Stimulated activated CD4-positive, alpha-beta T cell treated with anti-CD3 and anti-CD28 coated beads, Interleukin-2, amount 100 ng/mL, for 48 hours (primary cell): ENCODE measurements at places on chromosomes 3 and 15.

DNA sequence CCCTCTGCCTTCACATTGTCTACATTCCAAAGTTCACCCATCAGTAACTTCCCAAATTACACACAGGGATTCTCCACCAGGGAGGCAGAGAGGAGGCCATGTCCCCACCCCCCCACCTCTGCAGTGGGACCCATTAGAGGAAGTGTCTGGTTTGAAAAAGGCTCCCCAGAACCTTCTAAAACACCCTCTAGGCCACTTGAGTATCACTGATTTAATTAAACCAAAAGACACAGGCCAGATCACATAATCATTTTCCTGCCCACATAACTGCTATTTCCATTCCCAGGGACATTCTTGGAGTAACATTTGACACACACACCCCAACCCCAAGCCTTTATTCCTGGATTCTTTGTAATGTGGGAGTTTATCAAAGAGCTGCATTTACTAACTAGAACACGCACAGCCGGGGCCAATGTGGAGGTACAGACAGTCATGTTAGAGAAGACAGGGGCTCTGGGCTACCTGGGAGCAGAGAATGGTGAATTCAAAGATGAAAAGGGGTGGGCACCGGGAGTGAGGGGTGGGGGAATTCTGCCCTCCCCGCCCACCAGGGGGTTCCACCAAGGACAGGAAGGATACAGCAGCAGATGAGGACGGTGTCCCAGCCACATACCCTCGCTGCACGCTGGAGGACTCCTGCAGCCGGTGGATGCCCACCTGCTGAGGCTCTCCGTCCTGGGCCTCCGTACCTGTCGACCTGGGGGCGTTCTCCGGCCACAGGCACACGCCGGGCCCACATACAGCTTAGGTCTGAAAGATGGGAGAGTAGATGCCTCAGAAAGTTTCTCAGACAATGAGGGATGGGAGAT lies 201.4 kb upstream of the CTNNB1 start:
- no peak for DNase-seq

DNA sequence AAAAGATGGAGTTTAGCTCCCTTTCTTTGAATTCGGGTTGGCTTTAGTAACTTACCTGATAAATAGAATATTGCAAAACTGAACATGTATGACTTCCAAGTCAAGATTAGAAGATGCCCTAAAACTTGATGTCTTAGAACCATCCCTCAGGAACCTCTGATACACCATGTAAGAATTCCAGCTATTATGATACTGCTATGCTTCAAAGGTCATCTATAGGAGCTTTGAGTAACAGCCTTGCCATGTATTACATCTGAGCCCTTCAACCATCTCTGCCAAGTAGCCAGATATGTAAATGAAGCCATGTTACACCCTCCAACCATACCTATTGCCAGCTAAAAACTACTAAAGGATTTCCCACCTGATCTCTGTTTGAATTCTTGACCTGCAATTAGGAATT lies 854.2 kb downstream of the SI start:
- DNase-seq = no peak

DNA sequence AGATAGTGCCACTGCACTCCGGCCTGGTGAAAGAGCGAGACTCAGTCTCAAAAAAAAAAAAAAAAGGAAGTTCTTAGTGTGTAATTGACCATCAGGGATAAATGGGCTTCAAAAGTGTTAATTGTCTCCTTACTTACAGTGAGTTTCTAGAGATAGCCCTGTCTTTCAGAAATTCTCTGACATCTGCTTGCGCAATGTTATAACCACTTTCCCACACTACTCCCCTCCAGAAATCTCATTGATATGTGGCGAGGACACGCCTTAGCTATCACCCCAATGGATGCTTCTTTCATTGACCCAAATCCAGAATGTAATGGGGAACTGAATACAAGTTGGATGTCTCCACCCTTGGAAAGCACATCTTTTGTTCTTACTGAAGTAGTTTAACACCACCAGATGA lies 70.9 kb downstream of the GMPS start:
- DNase-seq = no peak

- DNase-seq = no peak
These were observed 293.5 kb downstream of the KBTBD8 start for GRCh38 chr3:67291287-67292252.

DNA sequence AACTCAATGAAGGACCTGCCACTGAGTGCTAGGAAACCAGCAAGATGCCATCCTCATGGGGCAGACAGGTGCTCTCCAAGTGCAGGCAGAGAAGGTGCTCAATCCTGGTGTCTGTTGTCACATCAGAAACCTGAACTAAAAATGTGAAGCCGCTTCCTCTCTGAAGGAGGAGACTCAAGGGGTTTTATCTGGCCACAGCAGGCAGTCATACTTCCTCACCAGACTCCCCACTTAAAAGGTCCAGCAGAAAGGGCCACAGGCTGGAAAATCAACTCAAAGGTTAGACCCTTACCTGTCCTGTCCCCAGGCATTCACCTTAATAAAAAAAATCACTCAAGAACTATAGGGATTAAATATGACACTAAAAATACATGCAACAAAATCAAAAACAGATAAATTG lies 4.8 kb downstream of the CCDC12 start:
- DNase-seq = no peak

DNA sequence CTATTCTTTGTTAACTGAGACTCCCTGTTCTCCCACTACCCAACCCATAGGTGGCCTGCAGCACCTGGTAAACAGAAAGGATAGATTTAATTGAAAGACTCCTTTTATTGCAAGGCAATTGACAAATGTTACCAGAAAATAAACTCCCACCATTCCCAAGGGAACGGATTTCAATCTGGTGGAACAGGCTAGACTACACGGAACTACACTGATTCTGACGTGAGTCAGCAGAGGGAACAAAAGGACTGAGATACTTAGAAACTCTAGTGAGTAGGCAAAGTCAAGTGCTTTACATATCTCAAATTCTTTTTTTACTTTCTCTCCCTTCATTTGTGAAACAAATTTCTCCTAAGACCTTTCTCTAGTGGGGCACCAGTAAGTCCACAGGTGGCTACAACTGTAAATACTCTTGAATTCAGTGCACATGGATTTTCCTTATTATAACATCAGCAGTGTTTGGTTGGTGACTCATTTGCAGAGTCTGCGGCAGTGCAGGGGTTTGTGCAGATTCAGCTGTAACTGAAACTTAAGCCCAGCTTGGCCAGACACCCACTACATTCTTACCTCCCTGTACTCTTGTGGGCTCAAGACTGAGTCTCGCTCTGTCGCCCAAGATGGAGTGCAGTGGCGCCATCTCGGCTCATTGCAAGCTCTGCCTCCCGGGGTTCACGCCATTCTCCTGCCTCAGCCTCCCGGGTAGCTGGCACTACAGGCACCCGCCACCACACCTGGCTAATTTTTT lies 34.3 kb upstream of the PLSCR2 start:
- peak; percentile 10 for DNase-seq

- no peak for DNase-seq
These were observed 80.9 kb upstream of the PRTG start for GRCh38 chr15:55823699-55824340.

- peak; percentile 39 for DNase-seq
These were observed 59.0 kb downstream of the FRMD4B start for GRCh38 chr3:69326855-69327300.

DNA sequence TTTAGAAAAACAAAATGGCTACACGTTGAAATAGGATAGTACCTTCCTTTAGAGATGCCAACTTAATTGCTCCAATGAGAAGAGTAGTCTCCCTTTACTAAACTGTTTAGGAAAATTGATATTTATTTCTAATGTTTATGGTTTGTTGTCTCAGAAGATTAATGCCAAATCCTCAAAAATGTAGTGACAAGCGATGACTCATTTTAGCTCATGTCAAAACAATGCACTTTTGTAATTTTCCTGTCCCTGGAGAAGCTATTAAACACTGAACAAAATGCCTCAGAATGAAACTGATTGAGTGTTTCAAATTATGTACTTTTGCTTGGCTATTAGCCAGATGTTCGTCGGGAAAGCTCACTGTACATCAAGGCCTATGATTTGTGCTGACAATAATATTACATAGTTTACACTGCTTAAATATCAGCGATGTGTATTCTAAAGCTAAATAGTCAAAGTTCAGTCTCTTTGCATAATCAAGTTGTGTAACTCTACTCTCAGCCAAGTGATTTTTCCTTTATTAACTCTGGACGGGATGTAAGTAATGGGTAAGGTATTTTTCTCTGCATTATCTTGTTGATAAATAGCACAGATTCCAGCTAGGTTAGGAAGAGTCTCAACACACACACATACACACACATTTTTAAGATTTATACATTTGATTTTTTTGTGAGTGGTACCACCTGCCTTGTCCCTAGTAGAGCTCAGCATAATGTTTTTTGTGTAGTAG lies 83.7 kb downstream of the CMSS1 start:
- no peak for DNase-seq

- DNase-seq = no peak
These were observed 781 bp upstream of the DPH6 start for GRCh38 chr15:35546511-35547381.

GRCh38 chr3:173770796-173771573 lies 373.4 kb downstream of the NLGN1 start:
- DNase-seq = no peak

- DNase-seq = no peak
These were observed 8.8 kb downstream of the OIP5 start for GRCh38 chr15:41323611-41324010.

DNA sequence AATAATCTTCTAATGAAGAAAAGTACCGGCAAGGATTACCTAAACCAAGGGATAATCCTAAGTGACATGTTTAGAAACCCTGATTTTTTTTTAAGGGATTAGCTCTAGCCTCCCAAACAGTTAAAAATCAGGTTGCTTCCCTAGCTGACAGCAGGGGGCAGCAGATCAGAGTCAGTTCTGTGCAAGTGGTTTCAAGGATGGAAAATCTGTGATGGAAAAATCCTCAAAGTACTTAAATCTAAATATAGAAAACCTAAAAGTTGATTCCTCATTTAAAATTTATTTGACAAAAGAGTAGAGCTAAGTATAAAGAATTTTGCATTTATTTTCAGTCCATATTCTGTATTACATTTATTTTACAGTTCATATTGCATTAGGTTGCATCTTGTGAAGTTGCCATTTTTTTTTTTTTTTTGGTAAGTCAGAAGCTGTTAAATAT lies 107.6 kb downstream of the PEX5L start:
- DNase-seq = peak; percentile 35

- DNase-seq = no peak
These were observed 85.8 kb upstream of the RBMS3 start for GRCh38 chr3:29195056-29195455.

DNA sequence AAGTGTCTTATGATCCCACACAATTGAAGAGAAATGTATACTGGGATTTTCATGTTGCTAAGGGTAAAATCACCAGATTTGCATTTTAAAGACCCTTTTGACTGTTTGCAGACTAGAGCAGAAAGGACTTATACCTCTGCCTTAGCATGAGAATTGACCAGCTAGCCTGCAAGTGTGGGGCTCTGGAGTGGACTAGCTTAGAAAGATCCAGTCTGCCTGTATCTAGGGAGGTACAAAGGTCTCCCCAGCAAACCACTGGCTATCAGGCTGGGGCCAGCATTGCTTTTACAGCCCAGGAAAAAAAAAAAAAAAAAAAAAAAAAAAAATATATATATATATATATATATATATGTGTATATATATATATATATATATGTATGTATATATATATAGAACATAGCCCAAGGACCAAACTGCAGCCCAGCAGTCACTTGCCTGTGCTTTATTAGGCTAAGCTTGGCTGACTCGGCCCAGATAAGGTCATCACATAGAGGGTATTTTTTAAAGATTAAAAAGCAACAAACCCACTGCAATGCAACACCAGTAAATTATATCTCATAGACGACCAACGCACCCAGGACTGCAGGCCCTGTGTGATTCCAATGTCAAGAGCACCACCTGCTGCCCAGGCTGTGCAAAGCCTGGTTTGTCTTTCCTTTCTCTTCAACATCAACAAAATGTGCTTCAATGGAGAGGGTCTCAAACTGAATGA lies 63.7 kb downstream of the DCLK3 start:
- DNase-seq = peak; percentile 22

DNA sequence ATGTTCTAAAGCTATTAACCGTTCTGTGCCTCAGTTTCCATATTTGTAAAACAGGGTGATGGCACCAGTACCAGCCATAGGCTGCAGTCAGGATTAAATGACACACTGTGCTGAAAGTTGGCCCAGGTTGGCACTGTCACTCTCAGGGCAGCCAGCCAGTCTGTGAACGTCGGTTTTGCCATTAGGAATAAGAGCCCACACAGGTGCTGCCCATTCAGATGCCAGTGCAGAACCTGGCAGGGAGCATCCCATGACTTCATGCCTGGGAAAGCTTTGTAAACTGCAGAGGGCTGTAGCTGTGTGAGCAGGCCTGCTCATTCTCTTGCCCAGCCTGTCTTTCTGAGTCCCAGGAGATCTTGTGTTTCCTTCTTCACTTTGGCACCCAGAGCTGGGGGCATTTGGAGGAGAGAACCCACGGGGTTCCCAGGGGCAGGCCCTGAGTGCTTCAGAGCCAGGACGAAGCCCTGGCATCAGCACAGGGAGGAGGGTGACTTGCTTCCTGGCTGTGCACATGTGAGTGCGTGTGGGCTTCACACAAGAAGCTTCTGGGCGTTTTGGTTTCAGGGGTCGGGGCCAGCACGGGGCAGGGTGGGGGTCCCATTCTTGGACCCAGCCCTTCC lies 46.9 kb downstream of the ZNF710 start:
- no peak for DNase-seq

- peak; percentile 2 for DNase-seq
These were observed 171.4 kb downstream of the NSUN3 start for GRCh38 chr3:94234177-94234788.
